Stimulated activated CD8-positive, alpha-beta memory T cell treated with anti-CD3 and anti-CD28 coated beads, Interleukin-7, amount 100 ng/mL, for 1 hour (primary cell): ENCODE measurements at places on chromosomes 4 and X.

- no peak for DNase-seq
Measured at GRCh38 chrX:44228621-44229020, 114.9 kb downstream of the EFHC2 start.

DNA sequence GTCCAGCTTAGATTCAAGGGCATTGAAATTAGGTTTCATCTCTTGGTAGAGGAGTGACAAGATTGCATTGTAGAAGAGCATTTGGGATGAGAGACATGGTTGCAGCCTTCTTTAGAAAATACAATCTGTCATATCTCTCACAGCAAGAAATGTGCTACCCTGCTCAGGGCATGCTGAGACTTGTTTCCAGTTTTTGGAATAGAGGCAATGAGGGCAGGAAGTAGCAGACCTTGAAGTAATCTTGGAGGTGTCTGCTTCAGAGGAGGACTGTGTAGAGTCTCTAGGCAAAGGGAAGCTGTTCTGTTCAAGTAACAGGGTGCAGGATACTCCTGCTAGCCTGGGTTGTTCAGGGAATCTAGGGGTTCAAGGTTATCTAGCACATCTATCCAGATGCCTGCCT is 116.1 kb upstream of the ZNF827 start:
- DNase-seq = no peak

- DNase-seq = no peak
Measured at GRCh38 chrX:49987651-49988050, 65.3 kb downstream of the CLCN5 start.

- DNase-seq = peak; percentile 1
Measured at GRCh38 chr4:106502106-106502699, 133.6 kb upstream of the GIMD1 start.

DNA sequence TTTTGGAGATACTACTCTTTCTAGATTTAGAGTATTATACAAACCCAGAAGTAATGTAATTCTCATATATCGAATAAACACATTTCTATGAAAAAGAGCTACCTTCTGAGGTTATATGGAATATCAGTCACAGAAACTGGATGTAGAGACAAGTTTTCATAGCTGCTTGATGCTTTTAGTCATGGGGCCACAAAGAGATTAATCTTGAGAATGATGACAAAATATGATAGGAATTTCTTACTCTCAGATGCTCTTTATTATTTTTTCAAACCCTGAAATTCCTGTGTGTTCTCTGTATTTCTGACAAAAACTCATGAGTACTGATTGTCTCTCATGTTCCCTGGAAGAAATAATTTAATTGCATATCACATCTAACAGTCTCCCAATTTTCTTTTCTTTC is 662.5 kb downstream of the RAPGEF2 start:
- no peak for DNase-seq

GRCh38 chr4:137249112-137249511 is 283.2 kb downstream of the PCDH18 start:
- no peak for DNase-seq
